Aorta (tissue), 5 donors: ENCODE measurements at places on chromosomes 11 and 22. TPM values are rescaled to one million over a fixed set of nuclear protein-coding genes. Genes with fewer than 3 reads are reported as not detected.

DNA sequence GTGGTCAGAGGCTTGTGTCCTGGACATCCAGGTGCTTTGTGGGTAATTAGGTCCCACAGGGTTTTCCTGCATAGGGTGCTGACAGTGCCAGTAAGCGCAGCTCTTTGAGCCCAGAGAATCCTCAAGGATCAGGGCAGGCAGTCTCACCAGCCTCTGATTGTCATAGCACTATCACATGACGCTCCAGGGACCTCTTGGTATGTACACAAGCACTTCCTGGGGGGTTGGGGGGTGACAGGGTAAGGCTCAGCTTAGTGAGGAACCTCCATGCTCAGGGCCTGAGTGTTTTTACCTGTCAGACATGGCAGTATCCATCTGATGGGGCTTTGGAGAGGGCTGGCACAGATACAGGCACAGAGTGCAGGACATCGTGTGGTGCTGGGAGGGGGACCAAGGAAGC lies 27.9 kb upstream of the SUSD2 start:
- DNase-seq, result no peak
- no peaks in the 10 kb centered on the region for H3K36me3 ChIP-seq
- H3K27me3 ChIP-seq, result no peaks in the 10 kb centered on the region
- H3K4me1 ChIP-seq, result no peaks in the 10 kb centered on the region
- H3K27ac ChIP-seq, result no peak overlapping the region

- H3K4me1 ChIP-seq, result no peaks in the 10 kb centered on the region
- H3K27ac ChIP-seq, result no peak overlapping the region
- no peaks in the 10 kb centered on the region for H3K27me3 ChIP-seq
- no peaks in the 10 kb centered on the region for H3K36me3 ChIP-seq
Observed at GRCh38 chr11:45187375-45187774, 40.9 kb downstream of the PRDM11 start.

GRCh38 chr11:63155794-63156193 lies 11.8 kb upstream of the SLC22A24 start:
- H3K27ac ChIP-seq, result no peak overlapping the region
- no peaks in the 10 kb centered on the region for H3K27me3 ChIP-seq
- no peak overlapping the region for H3K4me3 ChIP-seq
- no peak for DNase-seq
- H3K36me3 ChIP-seq, result no peaks in the 10 kb centered on the region

- H3K4me1 ChIP-seq, result peaks cover 13% of the 10 kb centered on the region
- H3K36me3 ChIP-seq, result no peaks in the 10 kb centered on the region
- peak overlapping the region; percentile 43 for H3K27ac ChIP-seq
Observed at GRCh38 chr11:74822170-74822569, 73.5 kb downstream of the RNF169 start.

- peak; percentile 49 for DNase-seq
- no peaks in the 10 kb centered on the region for H3K4me1 ChIP-seq
- H3K36me3 ChIP-seq, result no peaks in the 10 kb centered on the region
- no peak overlapping the region for H3K4me3 ChIP-seq
Observed at GRCh38 chr22:49814164-49814686, 13.4 kb downstream of the BRD1 start.

GRCh38 chr22:26804911-26805539 lies 147.6 kb downstream of the MIAT start:
- H3K27me3 ChIP-seq, result no peaks in the 10 kb centered on the region
- no peak for DNase-seq
- H3K36me3 ChIP-seq, result no peaks in the 10 kb centered on the region

DNA sequence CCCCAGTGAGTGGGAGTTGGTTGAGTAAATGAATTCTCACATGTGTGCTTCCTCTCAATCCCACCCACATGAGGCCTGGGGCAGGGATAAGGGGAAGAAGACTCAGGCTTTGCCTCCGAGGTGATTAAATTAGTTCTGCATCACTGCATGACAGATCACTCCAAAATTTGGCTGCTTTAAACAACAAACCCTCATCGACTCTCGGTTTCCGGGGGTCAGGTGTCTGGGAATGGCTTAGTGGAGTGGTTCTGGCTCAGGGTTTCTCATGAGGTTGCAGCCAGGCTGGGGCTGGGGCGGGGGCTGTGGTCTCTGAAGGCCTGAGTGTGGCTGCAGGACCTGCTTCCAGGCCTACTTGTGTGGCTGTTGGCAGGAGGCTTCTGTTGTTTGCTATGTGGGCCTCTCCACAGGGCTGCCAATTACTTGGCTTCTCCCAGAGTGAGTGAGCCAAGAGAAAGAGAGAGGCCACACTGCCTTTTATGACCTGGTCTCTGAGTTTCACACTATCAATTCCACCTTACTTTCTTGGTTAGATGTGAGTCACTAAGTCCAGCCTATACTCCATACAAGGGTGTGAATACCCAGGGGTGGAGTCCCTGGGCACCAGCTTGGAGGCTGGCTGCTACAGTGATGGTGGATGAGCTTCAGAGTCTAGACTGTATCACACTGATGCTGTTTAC lies 15.9 kb downstream of the MOGAT2 start:
- H3K4me1 ChIP-seq, result no peaks in the 10 kb centered on the region
- H3K36me3 ChIP-seq, result no peaks in the 10 kb centered on the region
- no peaks in the 10 kb centered on the region for H3K27me3 ChIP-seq
- no peak overlapping the region for H3K4me3 ChIP-seq

DNA sequence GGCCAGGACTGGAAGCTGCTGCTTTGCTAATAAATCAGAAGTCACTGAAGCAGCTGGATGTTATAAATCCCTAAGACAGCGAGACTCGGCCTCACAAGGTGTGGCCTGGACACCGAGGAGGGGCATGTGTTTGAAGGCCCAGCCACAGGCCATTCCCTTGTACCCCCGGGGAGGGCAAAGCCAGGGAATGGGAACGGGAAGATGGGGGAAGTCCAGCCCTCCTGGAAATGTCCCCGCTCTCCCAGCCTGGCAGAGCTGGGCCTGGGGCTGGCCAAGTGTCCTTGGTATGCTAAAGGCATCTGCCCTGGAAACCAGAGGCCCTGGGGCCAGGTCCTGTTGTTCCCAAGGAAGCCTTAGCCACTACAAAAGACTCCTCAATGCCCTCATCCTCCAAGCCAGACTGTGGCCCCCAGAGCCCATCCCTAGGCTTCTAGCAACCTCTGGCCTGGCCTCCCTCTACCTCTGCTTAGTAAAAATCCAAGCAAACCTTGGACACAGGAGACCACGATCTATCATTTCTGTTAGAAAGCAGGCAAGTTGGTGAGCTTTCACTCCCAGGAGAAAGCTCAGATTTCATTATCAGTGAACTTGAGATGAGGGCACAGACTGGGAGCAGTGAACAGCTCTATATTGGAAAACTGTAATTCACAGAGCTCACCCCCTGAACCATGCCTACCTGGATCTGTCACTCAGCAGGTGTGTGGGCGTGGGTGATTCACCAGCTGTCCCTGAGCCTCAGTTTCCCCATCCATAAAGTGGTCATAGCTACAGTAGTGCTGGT lies 11.0 kb downstream of the CHST1 start:
- peak; percentile 70 for DNase-seq
- no peak overlapping the region for H3K4me3 ChIP-seq
- no peaks in the 10 kb centered on the region for H3K27me3 ChIP-seq
- H3K36me3 ChIP-seq, result no peaks in the 10 kb centered on the region
- H3K4me1 ChIP-seq, result no peaks in the 10 kb centered on the region
- H3K27ac ChIP-seq, result no peak overlapping the region

GRCh38 chr22:23100124-23100801 lies 29.9 kb downstream of the GNAZ start:
- no peak overlapping the region for H3K27ac ChIP-seq
- H3K36me3 ChIP-seq, result no peaks in the 10 kb centered on the region
- no peaks in the 10 kb centered on the region for H3K27me3 ChIP-seq
- H3K4me3 ChIP-seq, result no peak overlapping the region
- no peaks in the 10 kb centered on the region for H3K4me1 ChIP-seq

GRCh38 chr22:48906216-48906835 lies 921.3 kb downstream of the BRD1 start:
- DNase-seq, result no peak
- no peaks in the 10 kb centered on the region for H3K4me1 ChIP-seq
- H3K4me3 ChIP-seq, result no peak overlapping the region
- H3K27me3 ChIP-seq, result no peaks in the 10 kb centered on the region
- no peaks in the 10 kb centered on the region for H3K36me3 ChIP-seq

DNA sequence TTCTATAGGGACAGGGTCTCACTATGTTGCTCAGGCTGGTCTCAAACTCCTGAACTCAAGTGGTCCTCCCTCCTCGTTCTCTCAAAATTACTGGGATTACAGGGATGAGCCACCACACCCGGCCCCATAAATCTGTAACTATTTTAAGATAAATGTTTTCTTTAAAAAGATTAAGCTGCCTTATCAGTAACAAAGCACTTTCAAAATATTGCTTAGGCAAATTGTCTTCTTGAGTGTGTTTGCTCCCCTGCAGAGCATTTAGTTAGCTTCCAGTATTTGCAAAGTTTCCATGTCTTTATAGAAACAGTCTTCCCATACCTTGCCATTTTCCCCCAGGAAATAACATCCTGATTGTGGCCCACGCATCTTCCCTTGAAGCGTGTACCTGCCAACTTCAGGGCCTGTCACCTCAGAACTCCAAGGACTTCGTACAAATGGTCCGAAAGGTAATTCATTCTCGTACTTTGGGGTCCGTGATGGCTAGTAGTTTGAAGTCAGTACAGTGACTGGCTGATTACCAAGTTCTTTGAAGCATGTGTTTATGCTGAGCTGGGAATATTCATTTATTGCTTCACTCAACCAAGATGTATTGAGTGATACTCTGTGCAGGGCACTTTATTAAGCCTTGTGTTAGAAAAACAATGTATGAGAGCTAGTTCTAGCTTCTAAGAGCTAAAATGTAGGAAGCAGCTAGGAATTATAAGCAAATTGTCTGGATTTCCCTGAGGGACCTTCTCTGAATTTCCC lies 30.4 kb upstream of the CRTAM start:
- H3K27me3 ChIP-seq, result no peaks in the 10 kb centered on the region
- no peak overlapping the region for H3K4me3 ChIP-seq
- H3K4me1 ChIP-seq, result no peaks in the 10 kb centered on the region
- no peak for DNase-seq
- H3K36me3 ChIP-seq, result no peaks in the 10 kb centered on the region

GRCh38 chr11:80562523-80563125 lies 1121.8 kb upstream of the TENM4 start:
- DNase-seq, result no peak
- H3K27me3 ChIP-seq, result no peaks in the 10 kb centered on the region
- no peaks in the 10 kb centered on the region for H3K4me1 ChIP-seq
- H3K4me3 ChIP-seq, result no peak overlapping the region

- H3K27ac ChIP-seq, result no peak overlapping the region
- H3K4me3 ChIP-seq, result no peak overlapping the region
- no peak for DNase-seq
- no peaks in the 10 kb centered on the region for H3K27me3 ChIP-seq
- H3K36me3 ChIP-seq, result no peaks in the 10 kb centered on the region
- no peaks in the 10 kb centered on the region for H3K4me1 ChIP-seq
Observed at GRCh38 chr11:28491431-28491830, 383.2 kb downstream of the METTL15 start.

- H3K27me3 ChIP-seq, result peaks cover 3% of the 10 kb centered on the region
- no peak overlapping the region for H3K4me3 ChIP-seq
- no peaks in the 10 kb centered on the region for H3K4me1 ChIP-seq
- H3K27ac ChIP-seq, result no peak overlapping the region
- DNase-seq, result no peak
- no peaks in the 10 kb centered on the region for H3K36me3 ChIP-seq
Observed at GRCh38 chr11:117855912-117856651, 20.4 kb downstream of the FXYD6 start.

GRCh38 chr22:25843660-25844405 lies 101.8 kb downstream of the MYO18B start:
- H3K4me3 ChIP-seq, result no peak overlapping the region
- no peak for DNase-seq
- no peaks in the 10 kb centered on the region for H3K27me3 ChIP-seq
- H3K4me1 ChIP-seq, result no peaks in the 10 kb centered on the region
- no peaks in the 10 kb centered on the region for H3K36me3 ChIP-seq

GRCh38 chr22:35752863-35753189 lies 35.2 kb downstream of the APOL5 start:
- no peak overlapping the region for H3K27ac ChIP-seq
- no peaks in the 10 kb centered on the region for H3K4me1 ChIP-seq
- peaks cover 4% of the 10 kb centered on the region for H3K36me3 ChIP-seq
- H3K4me3 ChIP-seq, result no peak overlapping the region
- H3K27me3 ChIP-seq, result no peaks in the 10 kb centered on the region

GRCh38 chr22:27123880-27124279 lies 466.5 kb downstream of the MIAT start:
- no peaks in the 10 kb centered on the region for H3K4me1 ChIP-seq
- no peak for DNase-seq
- no peak overlapping the region for H3K4me3 ChIP-seq
- no peaks in the 10 kb centered on the region for H3K27me3 ChIP-seq
- H3K27ac ChIP-seq, result no peak overlapping the region

GRCh38 chr22:37089434-37089833 lies 20.1 kb downstream of the TMPRSS6 start:
- no peaks in the 10 kb centered on the region for H3K4me1 ChIP-seq
- no peak for DNase-seq
- no peak overlapping the region for H3K4me3 ChIP-seq
- H3K27me3 ChIP-seq, result no peaks in the 10 kb centered on the region
- H3K36me3 ChIP-seq, result no peaks in the 10 kb centered on the region
- H3K27ac ChIP-seq, result no peak overlapping the region

DNA sequence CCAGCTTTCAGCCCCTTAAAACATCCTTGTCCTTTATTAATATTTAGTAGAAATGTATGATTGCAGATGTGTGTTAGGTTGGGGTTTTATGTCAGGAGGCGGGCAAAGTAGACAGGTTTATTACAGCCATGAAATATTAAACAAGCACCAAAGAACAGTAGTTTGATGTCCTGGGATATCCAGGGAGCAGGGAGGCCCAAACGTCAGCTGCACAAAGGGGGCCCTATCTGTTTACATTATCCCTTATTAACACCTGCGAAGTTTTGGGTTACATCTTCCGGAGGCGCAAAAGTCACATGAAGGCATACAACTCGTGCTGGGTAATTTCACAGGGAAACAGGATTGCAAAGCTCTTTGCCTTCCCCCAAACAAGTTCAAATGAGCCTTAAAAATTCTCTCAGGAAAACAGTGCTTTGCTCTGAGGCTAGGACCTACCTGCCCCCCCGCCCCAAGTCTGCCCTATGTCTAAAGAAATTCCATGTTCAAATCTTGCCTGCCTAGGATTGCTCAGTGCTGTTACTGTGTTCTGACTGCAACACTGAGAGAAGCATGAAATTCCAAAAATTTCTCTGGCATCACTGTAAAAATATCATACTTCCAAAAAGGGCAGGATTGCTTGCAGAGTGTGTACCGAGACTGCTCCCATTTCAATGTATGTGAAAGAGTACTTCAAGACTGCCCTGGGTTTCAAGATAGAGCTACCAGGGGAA lies 8.9 kb downstream of the MN1 start:
- H3K27ac ChIP-seq, result peak overlapping the region; percentile 69
- no peak overlapping the region for H3K4me3 ChIP-seq
- H3K36me3 ChIP-seq, result no peaks in the 10 kb centered on the region
- DNase-seq, result peak; percentile 45
- no peaks in the 10 kb centered on the region for H3K4me1 ChIP-seq

- H3K27me3 ChIP-seq, result no peaks in the 10 kb centered on the region
- no peaks in the 10 kb centered on the region for H3K36me3 ChIP-seq
- H3K4me3 ChIP-seq, result no peak overlapping the region
- no peak overlapping the region for H3K27ac ChIP-seq
- no peaks in the 10 kb centered on the region for H3K4me1 ChIP-seq
Observed at GRCh38 chr11:18144243-18144642, 11.9 kb downstream of the MRGPRX3 start.

Gene DRICH1
- polyA plus RNA-seq, result 0.38 TPM

Gene IL18
- polyA plus RNA-seq, result 29.8 TPM

Gene JHY
- polyA plus RNA-seq, result 1.8 TPM

Gene KDM4E
- polyA plus RNA-seq, result not detected

Gene BTBD18
- polyA plus RNA-seq, result not detected

Gene SCGB1A1
- polyA plus RNA-seq, result 5.0 TPM

Gene KCNJ1
- polyA plus RNA-seq, result not detected

Gene LRRC55
- 0.05 TPM for polyA plus RNA-seq

Gene BIK
- polyA plus RNA-seq, result 0.23 TPM
